ENCODE measurements at places on chromosomes 16 and 17. TPM values are rescaled to one million over a fixed set of nuclear protein-coding genes. Genes with fewer than 3 reads are reported as not detected.

RNF40 gene
- total RNA-seq: 90.7 TPM

SMTNL2 gene
- total RNA-seq: not detected

DNA sequence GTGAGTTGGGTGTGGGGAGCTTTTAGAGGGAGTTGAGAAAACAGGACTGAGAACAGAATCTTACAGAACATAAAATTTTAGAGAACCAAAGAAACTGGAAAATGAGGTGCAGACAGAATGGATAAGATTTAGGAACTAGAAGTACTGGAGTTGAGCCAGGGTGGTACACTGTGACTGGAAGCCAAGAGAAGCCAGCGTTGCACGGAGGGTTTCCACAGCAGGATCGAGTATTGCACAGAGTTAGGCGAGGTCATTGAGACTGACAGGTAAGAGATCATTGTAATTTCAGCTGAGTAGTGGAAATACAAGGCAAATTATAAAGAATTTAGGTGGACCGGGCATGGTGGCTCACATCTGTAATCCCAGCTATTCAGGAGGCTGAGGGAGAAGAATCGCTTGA is 6.6 kb downstream of the GSDMA start:
- no peak overlapping the region for H3K27ac ChIP-seq
- no peaks in the 10 kb centered on the region for H3K4me1 ChIP-seq
- ATAC-seq: no peak
- peaks cover 15% of the 10 kb centered on the region for H3K27me3 ChIP-seq
- H3K4me3 ChIP-seq: no peak overlapping the region

DNA sequence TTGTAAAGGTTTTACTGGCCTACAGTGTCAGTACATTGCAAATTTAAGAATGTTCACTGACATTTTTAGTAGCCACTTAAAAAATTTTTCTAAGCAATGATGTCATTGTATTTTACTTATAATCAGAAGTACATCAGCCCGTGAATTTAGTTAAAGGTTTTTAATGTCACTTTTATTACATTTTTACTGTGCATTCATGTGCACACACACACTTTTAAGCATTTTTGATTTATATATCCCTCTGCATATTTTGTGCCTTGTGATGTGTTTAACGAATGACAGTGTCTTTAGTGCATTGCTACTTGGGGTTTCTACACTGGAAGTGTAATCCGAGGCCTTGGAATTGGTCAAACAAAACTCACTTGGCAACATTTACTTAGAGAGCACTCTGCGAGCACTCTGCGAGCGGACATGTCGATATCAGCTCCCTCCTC is 190.4 kb downstream of the WWOX start:
- no peak overlapping the region for H3K4me3 ChIP-seq
- no peaks in the 10 kb centered on the region for H3K4me1 ChIP-seq
- no peak for ATAC-seq
- no peaks in the 10 kb centered on the region for H3K36me3 ChIP-seq

DNA sequence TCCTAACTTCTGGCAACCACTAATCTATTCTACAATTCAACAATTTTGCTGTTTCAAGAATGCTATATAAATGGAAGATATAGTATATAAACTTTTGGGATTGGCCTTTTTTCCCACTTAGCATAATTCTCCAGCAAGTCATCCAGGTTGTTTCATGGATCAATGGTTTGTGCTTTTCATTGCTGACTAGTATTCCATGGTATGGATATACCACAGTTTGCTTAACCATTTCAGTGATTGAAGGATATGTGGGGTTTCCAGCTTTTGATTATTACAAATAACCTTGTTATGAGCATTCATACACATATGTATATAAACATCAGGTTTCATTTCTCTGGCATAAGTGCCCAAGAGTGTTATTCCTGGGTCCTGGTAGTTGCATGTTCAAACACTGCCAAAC is 2.1 kb upstream of the FAM83G start:
- H3K36me3 ChIP-seq: peaks cover 23% of the 10 kb centered on the region
- H3K4me3 ChIP-seq: no peak overlapping the region
- ATAC-seq: no peak
